ENCODE measurements at places on chromosomes 6 and 20. TPM values are rescaled to one million over a fixed set of nuclear protein-coding genes. Genes with fewer than 3 reads are reported as not detected.

GRCh38 chr6:34658605-34659265 is 37.8 kb downstream of the ILRUN start:
- H3K4me1 ChIP-seq, result peaks cover 36% of the 10 kb centered on the region
- H3K27me3 ChIP-seq, result no peaks in the 10 kb centered on the region
- no peak for DNase-seq
- H3K4me3 ChIP-seq, result no peak overlapping the region

- H3K27me3 ChIP-seq, result peaks cover 42% of the 10 kb centered on the region
- peak; percentile 83 for DNase-seq
- H3K27ac ChIP-seq, result no peak overlapping the region
- peak overlapping the region; percentile 77 for H3K4me3 ChIP-seq
Observed at GRCh38 chr6:37698264-37699137, 818 bp upstream of the MDGA1 start.

DNA sequence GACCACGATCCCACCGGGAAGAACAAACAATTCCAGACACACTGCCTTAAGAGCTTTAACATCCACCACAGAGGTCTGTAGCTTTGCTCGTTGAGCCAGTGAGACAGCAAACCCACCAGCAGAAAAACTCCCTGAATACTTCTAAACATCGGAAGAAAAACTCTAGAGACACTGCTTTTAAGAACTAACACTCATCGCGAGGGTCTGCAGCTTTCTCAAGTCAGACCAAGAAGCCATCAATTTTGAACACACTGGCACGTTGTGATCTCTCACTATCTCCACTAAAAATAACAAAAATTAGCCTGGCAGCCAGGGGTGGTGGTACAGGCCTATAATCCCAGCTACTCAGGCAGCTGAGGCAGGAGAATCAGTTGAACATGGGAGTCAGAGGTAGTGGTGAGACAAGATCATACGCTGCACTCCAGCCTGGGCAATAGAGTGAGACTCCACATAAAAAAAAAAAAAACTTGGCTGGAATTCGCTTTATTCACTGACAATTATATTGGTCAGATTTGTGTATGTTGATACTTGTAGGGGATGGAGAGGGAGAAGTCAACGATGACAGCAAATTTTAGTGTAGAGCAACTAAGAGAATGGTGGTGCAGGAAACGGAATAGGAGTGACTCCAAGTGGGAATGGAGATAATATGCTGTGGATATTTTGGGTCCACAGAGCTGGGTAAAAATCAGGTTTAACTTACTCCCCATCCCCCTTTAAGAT is 860 bp upstream of the TMEM14C start:
- no peaks in the 10 kb centered on the region for H3K27me3 ChIP-seq
- H3K4me1 ChIP-seq, result 0 out of 2 replicates have a peak, but pooled peaks cover 10% of the 10 kb centered on the region

GRCh38 chr6:139457476-139457875 is 83.0 kb upstream of the CITED2 start:
- H3K4me1 ChIP-seq, result peaks cover 3% of the 10 kb centered on the region
- DNase-seq, result no peak
- no peak overlapping the region for H3K27ac ChIP-seq
- H3K36me3 ChIP-seq, result no peaks in the 10 kb centered on the region

DNA sequence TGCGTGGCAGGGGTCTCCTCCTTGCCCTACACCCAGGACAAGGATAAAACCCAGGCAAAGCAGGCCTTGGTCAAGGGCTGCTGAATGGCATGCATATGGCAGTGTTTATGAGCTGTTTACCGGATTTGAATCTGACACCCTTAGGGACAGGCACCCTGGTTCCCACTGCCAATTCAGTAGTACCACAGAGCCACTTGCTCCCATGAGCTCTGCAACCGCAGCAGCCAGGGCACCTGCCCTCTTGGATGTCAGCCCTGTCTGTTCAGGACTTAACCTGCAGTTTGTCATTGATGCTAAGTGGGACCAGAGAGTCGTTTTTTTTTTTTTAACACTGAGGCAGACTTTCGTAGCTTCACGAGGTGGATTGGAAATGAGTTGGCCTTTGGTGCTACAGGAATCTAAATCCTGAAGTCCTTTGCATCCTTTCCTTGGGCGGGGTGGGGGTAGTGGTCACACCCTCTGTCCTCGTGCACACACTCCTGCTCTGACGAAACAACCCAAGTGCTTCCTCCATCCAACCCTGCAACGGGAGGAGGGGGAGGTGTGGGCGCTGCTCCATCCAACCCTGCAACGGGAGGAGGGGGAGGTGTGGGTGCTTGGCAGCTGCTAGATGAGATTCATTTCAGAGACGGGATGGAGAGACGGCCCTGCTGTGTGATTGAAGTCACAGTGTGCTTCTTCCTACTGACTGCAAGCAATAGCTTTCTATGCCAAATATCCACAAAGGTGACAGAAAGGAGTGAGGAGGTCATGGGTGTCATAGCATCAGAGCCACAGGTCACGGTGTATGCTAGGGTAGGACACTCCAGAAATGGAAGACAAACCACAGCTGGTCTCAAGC is 166.5 kb downstream of the SMOC2 start:
- H3K27ac ChIP-seq, result no peak overlapping the region
- peaks cover 16% of the 10 kb centered on the region for H3K27me3 ChIP-seq
- H3K4me3 ChIP-seq, result no peak overlapping the region
- H3K4me1 ChIP-seq, result no peaks in the 10 kb centered on the region

The SS18L1 gene
- 29.0 TPM for total RNA-seq

DNA sequence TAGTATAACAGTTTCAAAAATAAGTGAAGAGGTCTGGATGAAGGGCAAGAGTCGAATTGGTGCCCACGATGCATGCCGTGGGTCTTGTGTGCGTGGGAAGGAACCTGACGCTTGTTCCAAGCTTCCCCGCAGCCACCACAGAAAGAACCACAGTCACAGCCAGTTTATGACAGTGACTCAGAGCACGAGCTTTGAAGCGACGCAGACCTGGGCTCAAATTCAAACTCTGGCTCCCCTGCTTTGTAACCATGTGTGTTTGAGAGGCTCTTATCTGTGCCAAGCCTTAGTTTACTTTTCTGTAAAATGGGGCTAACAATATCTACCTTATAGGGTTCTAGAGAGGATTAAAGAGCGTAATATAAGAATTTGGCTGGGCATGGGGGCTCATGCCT is 65.5 kb downstream of the SYNJ2 start:
- H3K4me1 ChIP-seq, result peaks cover 13% of the 10 kb centered on the region
- no peak overlapping the region for H3K27ac ChIP-seq
- H3K4me3 ChIP-seq, result no peak overlapping the region

DNA sequence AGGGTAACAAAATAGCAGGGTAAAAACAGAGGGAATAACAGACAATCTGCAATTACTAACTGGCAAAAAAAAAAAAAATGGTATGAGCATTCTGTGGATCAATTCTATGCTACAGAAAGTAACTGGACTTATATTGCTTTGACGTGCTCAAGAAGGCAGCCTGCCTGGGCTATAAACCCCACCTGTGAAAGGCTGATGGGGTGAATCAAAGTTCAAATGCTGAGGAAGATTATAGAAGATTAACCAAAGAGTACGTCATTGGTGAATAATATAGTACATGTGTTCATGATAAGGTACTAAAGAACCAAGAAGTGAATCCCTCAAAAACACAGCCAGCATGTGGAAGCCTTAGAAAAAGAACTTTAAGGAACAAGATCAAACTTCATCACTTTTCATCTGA is 441.9 kb upstream of the PTCHD4 start:
- H3K4me1 ChIP-seq, result no peaks in the 10 kb centered on the region
- no peaks in the 10 kb centered on the region for H3K27me3 ChIP-seq
- no peak overlapping the region for H3K4me3 ChIP-seq
- no peak overlapping the region for H3K27ac ChIP-seq
- H3K36me3 ChIP-seq, result no peaks in the 10 kb centered on the region
- DNase-seq, result no peak

The CRISP2 gene
- total RNA-seq, result not detected

The NKAPL gene
- total RNA-seq, result not detected

GRCh38 chr20:50733644-50734349 is 2.4 kb downstream of the PARD6B start:
- H3K27me3 ChIP-seq, result no peaks in the 10 kb centered on the region
- H3K36me3 ChIP-seq, result peaks cover 51% of the 10 kb centered on the region
- no peak for DNase-seq
- H3K4me1 ChIP-seq, result peaks cover 71% of the 10 kb centered on the region
- H3K27ac ChIP-seq, result peak overlapping the region; percentile 89
- peak overlapping the region; percentile 85 for H3K4me3 ChIP-seq

The CD40 gene
- 7.3 TPM for total RNA-seq

DNA sequence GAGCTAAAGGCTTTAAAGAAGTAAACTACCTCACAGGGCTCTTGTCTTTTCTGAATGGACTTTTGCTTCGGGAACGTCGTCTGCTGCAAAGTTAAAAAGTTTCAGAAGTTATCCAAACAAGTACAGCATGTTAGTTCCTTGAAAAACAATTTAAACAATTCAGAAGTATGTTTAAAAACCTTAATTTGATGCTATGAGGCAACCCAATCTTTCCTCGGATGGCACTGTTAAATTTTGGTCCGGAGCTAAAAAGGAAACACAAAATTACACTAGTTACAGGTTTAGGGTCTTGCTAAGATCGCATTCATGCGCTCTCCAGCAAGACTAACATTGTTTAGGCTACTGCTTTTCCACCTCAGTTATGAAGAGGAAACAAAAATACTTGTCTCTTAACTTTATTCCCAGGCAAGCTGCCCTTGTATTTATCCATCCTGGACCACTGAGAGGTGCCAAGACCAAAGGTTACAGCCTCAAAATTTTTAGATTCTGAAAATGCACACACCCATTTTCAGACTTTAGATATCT is 12.7 kb downstream of the RBM39 start:
- H3K4me3 ChIP-seq, result no peak overlapping the region
- no peaks in the 10 kb centered on the region for H3K27me3 ChIP-seq
- H3K27ac ChIP-seq, result no peak overlapping the region
- DNase-seq, result no peak

- H3K4me3 ChIP-seq, result no peak overlapping the region
- no peaks in the 10 kb centered on the region for H3K27me3 ChIP-seq
- no peaks in the 10 kb centered on the region for H3K4me1 ChIP-seq
- DNase-seq, result no peak
Observed at GRCh38 chr20:8228315-8228714, 96.2 kb downstream of the PLCB1 start.
